ENCODE measurements at places on chromosomes 16 and 17.

DNA sequence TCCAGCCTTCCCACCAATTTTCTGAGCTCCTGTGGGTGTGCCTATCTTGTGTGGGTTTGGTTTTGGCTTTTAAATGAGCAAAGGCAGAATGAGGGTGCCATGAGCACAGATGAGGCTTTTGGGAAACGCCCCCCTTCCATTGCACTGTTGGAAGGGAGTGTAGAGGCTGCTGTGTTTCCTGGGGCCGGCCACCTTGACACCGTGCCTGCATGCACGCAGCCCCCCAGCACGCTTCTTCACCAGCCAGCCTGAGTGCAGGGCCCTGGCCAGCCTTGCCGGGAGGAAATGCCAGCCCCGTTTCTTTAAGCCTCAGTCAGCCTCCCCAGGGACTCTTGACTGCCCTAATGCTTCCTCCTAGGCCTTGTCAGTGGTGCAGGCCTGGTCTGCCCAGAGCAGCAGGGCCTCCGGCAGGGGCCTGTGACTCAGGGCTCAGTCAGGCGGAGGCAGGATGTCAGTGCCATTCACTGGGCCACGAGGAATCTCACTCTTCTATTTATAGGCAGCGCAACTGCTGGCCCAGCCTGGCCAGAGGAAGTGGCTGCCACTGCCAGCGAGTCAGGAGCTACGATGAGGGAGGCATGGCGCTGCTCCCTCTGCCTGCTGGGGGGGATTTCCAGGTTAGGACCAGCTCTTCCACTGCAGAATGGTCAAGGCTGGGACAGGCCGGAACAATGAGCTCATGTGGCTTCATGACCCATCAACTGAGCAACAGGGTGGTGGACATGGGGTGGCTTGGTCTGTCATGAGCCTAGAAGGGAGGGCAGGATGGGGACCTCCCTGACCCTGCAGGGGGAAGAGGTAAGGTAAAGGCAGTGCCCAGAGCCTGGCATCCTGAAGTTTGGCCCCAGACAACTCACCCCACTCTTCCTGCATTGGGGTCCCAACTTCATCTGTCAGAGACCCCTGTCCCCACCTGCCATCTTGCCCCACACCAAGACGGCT, 205.2 kb downstream of the RAB11FIP4 start:
- peak; percentile 95 for DNase-seq

DNA sequence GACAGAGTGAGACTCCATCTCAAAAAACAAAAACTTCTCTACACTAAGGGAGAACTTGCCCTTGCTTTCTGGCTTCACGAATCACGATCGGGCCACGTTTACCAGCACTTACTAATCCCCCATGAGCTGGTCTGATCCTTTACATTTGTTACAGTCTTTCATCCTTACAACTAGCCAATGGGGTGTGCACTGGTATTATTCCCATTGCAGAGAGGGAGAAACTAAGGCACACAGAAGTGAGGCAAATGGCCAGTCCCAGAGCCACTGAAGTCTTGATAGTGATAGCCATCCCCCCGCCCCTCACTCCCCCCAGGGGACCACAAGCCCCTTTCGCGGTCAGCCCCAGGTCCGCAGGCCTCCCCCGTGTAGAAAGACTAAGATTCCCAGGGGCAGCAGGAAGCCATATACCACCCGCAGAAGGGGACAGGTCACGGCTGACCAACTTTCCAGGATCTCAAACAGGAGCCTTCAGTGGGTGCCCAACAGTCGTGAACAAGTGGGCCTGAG, 868 bp downstream of the NATD1 start:
- DNase-seq = no peak

DNA sequence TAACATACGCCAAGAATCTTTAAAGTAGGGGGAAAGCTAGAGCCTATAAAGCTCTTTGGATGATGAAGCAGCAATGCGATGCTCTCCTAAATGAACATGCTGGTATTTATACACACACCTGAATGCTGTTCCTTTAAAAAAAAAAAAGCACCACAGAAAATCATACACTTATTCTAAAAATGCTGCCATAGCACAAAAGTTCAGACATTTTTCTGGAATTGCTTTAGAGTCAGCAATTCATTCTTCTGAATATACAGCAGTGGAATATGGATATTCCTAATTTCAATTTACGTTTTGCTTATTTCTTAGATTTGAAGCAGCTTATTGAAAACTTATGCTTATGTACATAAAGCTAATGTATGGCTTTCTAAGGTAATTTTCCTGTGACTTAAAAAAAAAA, 3.1 kb downstream of the CSNK2A2 start:
- no peak for DNase-seq

DNA sequence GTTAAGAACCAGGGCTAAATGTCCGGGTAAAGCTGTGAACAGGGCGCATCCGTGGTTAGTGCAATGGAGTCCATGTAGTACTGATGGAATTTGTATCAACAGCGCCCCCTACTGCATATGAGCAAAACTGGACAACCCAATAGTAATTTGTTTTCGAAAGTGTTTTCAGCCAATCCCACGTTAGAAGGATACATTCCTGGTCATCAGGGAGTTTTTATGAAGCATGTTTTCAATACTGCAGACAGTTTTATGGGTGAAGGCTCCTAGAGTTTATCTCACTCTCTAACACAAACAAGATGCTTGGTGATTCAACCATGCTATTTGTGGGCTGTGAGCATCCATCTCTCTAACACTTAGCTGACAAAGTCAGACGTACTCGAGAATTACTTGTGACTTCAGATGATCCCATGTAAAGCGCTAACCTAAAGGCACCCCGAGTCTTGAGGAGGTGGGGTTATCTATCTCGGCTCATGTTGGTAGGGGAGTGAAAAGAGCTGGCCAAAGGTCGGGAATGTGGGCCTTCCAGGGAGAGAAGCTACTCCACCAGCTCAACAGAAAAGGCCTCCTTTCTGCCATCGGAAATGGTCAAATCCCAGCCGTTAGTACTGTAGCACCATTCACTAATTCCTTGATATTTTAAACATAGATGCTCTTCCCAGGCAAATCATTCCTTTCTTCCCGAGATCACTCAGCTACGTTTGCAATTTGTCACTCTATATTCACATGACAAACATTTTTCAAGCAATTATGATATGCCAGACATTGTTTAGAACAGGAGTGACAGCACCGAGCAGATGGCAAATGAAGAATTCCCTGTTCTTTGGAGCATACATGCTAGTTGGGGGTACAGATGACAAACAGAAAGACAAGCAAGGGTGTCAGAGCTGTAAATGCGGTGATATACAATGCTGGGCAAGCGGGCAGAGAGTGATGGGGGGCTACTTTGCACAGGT, 46.9 kb upstream of the HNF1B start:
- peak; percentile 62 for DNase-seq

DNA sequence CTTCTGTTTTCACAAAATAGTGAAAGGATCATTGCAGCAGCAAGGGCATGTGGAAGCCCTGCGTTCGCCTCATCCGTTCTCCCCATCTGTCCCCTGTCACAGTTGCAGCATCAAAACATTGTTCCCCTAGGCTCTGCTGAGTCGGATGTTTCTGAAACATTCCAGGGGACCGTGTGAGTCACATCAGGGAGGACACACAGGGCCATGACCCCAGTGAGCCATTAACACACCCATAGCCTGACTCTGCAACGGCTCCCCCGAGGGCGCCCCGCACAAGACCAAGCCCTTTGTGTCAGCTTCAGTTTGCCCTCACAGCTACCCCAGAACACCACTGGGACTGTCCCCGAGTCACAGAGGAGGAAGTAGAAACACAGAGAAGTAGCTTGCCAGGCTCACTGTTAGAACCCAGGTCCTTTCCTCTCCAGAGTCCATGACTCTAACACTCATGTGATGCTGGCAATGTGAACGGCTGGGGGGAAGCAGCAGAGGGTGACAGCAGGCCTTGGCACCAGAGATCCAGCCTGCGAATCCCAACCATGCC, 63.3 kb upstream of the HSBP1 start:
- DNase-seq = no peak

GRCh38 chr16:29743827-29744531, 1.8 kb downstream of the C16orf54 start:
- no peak for DNase-seq

DNA sequence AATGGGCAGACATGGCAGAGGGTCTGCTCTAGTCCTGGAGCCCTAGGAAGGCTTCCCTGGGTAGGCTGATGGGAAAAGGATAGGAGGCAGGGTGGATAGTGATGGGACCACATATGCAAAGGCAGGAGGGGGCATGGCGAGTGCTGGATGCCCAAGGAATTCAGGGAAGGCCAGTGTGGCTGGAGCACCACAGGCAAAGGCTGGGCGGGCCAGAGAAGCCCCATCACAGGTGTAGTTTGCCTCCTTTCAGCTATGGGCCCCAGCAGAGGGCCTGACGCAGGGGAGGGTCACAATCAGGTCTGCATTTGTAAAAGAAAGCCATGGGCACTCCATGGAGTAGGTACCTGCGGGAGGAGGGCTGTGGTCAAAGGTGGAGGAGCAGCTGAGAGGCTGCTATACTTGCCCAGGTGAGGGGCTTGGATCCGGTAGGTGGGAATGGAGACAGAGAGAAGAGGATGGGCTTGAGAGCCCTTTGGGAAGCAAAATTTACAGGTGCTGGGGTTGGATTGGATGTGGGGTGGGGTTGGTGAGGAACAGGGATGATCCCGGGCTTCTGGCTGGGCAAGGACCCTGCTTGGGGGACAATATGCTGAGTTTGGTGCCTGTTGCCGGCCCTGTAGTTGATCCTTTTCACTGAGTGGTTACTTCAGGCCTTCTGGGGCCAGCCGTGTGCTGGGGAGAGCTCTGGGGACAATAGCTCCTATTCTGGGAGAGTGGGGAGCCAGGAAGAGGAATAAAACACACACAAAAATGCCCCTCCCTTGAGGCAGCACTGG, 6.5 kb upstream of the COL1A1 start:
- no peak for DNase-seq

DNA sequence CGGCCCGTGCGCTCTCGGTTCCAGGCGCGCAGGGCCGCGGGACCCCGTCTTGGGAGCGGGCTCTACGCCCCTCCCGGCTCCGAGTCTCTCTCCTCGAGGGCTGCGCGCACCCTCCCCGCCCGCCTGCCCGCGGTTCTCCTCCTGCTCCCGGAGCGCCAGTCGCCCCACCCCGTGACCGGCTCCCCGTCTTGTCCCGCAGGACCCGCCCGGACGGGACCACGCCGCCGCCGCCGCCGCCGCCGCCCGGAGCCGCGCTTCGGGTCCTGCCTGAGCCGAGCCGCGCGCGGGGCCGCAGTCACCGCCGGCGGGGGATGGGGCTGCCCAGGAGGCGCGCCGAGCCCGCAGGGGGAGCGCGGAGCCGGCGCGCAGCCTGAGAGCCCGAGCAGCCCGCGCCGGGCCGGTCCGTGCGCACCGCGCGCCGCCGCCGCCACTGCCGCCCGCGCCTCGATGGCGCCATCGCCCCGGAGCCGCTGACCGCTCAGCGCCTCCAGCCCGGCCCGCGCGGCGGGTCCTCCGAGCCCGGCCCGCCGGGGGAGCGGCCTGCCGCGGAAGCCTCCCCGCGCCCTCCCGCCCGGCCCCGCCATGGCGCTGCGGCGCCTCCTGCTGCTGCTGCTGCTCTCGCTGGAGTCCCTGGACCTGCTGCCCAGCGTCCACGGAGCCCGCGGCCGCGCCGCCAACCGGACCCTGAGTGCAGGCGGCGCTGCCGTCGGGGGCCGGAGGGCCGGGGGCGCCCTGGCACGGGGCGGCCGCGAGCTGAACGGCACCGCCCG, at the start of gene SHISA6:
Gene SHISA6, plus strand, starts transcription at position 373 of the 770 bp plus-strand sequence.
- no peak for DNase-seq

- no peak for DNase-seq
These were observed 47.2 kb downstream of the PDPK1 start for GRCh38 chr16:2584729-2585650.

GRCh38 chr17:2034806-2035540, 5.0 kb downstream of the DPH1 start:
- peak; percentile 78 for DNase-seq

GRCh38 chr17:65627891-65628643, 66.6 kb upstream of the AXIN2 start:
- DNase-seq = peak; percentile 29

DNA sequence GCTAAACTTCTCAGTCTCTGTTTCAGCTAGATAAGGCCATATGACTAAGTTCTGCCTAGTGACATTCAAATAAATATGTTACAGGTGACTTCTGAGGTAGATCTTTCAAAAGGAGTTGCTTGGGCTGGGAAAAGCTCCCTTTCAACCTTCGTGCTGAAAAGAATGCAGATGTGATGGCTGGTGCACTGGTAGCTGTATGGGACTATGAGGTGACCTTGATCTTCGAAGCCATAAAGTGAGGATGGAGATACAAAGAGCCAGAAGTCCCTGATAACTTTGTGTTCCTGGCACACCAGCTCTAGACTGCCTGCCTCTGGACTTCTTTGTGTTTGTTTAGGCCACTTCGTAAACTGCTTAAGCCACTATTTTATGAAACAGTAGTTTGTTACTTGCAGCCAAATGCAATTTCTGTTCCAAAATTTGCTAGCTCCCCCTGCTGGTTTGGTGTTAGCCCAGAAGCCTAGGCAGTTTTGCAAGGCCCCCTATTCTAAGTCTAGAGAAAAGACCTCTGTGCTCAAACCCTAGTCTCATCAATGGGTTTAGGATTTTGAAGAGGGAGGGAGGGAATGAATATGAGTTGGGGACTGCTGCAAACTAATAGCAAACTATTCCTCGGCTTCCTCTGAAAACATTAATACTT, 23.3 kb upstream of the ERCC4 start:
- DNase-seq = no peak

GRCh38 chr17:50918071-50918932, 52.1 kb upstream of the TOB1 start:
- no peak for DNase-seq

DNA sequence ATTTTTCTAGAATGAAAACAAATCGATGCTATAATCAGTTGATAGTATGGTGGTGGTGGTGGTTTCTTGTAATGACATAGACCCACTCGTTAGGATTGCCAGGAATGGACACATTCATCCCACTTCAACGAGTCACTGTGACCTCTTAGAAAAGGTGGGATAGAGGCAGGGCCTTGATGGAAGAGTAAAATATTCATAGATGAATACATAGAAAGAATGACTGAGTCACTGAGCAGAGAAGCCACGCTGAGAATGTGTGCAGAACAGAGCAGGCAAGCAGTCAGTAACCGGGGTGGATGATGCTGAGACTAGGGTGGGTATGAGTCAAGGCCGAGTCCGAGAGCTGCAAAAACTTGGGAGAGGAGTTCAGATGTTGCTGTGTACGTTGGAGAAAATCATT, 129.9 kb downstream of the PITPNC1 start:
- DNase-seq = no peak

DNA sequence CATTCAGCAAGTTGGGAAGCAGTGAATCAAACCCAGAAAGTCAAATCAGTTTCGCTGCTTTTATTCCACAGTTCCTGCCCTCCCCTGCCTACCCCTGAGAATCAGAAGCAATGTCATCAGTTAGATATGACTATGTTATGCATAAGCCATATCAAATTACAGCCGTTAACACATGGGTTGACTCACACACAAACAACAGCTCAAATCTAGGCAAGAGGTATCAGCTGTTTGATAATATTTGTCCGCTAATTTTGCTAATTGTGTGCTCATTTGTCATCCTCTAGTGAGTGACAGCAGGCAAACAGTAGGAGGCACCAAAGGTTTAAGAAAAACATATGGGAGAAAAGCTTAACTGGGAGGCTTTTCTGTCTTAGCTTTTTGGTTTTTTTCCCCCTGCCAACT, 327.4 kb upstream of the CCL2 start:
- DNase-seq = no peak

GRCh38 chr16:86610779-86611524, 32.6 kb downstream of the FOXL1 start:
- DNase-seq = no peak

GRCh38 chr17:29292071-29292991, 1.6 kb downstream of the NUFIP2 start:
- no peak for DNase-seq

All from AG09309 (cell line).